Activated T-cell treated with anti-CD3 and anti-CD28 coated beads, Interleukin-2, amount 50 U/mL, for 72 hours (primary cell): ENCODE measurements at places on chromosomes 6 and 20. TPM values are rescaled to one million over a fixed set of nuclear protein-coding genes. Genes with fewer than 3 reads are reported as not detected.
A peak's percentile ranks its signal among the peaks of the same experiment; 100 is the strongest.

The MUC21 gene
- total RNA-seq: not detected

The RGS17 gene
- not detected for total RNA-seq

The DYNLT2 gene
- 2.7 TPM for total RNA-seq

The IMPG1 gene
- total RNA-seq: not detected

The PPIL6 gene
- 0.56 TPM for total RNA-seq

The SLC12A5 gene
- 1.2 TPM for total RNA-seq

The SAMD10 gene
- 54.6 TPM for total RNA-seq

The OXT gene
- 1.2 TPM for total RNA-seq

The PPP1R16B gene
- 143 TPM for total RNA-seq

The DEFB132 gene
- total RNA-seq: not detected

The TRIM15 gene
- total RNA-seq: 0.95 TPM

The RFX6 gene
- total RNA-seq: not detected

The ABCC10 gene
- total RNA-seq: 36.4 TPM

The WDR46 gene
- total RNA-seq: 46.6 TPM

- no peak for DNase-seq
- peaks cover 2% of the 10 kb centered on the region for H3K36me3 ChIP-seq
- no peak overlapping the region for H3K27ac ChIP-seq
- H3K27me3 ChIP-seq: peaks cover 22% of the 10 kb centered on the region
These were observed 242.7 kb downstream of the CLIC5 start for GRCh38 chr6:45772886-45773495.

- no peak overlapping the region for H3K27ac ChIP-seq
- H3K36me3 ChIP-seq: peaks cover 18% of the 10 kb centered on the region
- no peaks in the 10 kb centered on the region for H3K27me3 ChIP-seq
- no peak overlapping the region for H3K4me3 ChIP-seq
- DNase-seq: no peak
These were observed 155.0 kb downstream of the RNGTT start for GRCh38 chr6:88808381-88808780.

- no peaks in the 10 kb centered on the region for H3K27me3 ChIP-seq
- peaks cover 21% of the 10 kb centered on the region for H3K4me1 ChIP-seq
These were observed 25.1 kb downstream of the GLP1R start for GRCh38 chr6:39073471-39074355.

GRCh38 chr20:19433371-19434350 lies 221.2 kb downstream of the SLC24A3 start:
- H3K4me3 ChIP-seq: no peak overlapping the region
- H3K4me1 ChIP-seq: no peaks in the 10 kb centered on the region
- no peaks in the 10 kb centered on the region for H3K27me3 ChIP-seq

GRCh38 chr6:73774311-73774774 lies 78.3 kb downstream of the CD109 start:
- H3K27me3 ChIP-seq: no peaks in the 10 kb centered on the region
- DNase-seq: no peak
- no peaks in the 10 kb centered on the region for H3K4me1 ChIP-seq
- no peak overlapping the region for H3K27ac ChIP-seq
- no peak overlapping the region for H3K4me3 ChIP-seq
- H3K36me3 ChIP-seq: peaks cover 2% of the 10 kb centered on the region

DNA sequence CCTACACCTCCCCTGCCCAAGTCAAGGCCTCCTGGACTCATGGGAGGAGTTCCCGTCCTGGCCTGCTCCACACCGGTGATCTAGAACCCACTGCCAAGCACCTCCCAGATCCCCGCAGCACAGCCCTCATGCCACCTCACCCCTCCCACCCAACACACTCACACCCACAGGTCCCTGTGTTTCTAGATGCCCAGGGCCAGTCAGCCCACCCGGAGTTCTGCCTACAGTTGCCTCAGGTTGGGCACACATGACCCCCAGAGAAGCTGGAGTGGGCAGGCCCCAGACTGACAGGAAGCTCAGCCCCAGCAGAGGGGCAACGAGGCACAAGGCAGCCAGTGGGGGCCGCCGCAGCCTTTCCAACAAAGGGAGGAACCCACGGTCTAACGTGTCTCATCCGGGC lies 29.6 kb downstream of the RRBP1 start:
- peaks cover 8% of the 10 kb centered on the region for H3K4me1 ChIP-seq
- no peak overlapping the region for H3K27ac ChIP-seq
- H3K4me3 ChIP-seq: no peak overlapping the region
- H3K27me3 ChIP-seq: no peaks in the 10 kb centered on the region

DNA sequence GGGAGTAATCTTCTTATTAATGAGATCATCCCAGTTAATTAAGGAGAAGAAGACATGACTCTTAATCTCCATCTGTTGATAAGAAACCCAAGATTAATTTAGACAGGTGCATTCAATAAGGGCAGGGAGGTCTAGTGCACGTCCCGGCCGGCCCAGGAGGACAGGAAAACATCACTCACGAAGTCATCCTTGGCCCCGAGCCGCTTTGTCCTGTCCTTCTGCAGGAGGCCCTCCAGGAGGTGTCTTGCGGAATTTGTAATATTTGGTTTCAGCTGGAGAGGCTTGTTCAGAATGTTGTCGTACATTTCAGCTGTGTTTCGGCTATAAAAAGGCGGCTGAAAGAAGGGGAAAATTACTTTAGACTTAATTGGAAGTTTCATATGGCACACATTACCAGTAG lies 118.4 kb upstream of the SLC2A12 start:
- H3K4me1 ChIP-seq: peaks cover 38% of the 10 kb centered on the region
- peaks cover 12% of the 10 kb centered on the region for H3K36me3 ChIP-seq
- DNase-seq: no peak
- peak overlapping the region; percentile 98 for H3K27ac ChIP-seq
- H3K4me3 ChIP-seq: peak overlapping the region; percentile 53

DNA sequence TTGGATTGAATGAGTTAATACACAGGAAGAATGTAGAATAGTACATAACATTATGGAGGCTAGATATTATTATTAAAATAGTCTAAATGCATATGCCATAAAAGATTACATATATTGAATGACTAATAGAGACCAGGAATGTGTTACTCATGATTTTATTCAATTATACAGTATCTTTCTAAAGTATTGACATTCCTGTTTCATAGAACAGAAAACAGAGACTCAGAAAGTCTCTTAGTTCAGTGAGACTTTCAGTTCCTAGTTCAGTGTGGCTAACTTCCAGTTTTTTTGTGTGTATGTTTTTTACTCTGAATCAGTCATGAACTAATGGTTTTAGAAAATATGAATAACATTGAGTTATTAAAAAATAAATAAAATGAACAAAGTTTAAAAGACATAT lies 34.6 kb upstream of the TMEM244 start:
- DNase-seq: no peak
- H3K27me3 ChIP-seq: no peaks in the 10 kb centered on the region
- no peak overlapping the region for H3K4me3 ChIP-seq
- peaks cover 2% of the 10 kb centered on the region for H3K4me1 ChIP-seq

DNA sequence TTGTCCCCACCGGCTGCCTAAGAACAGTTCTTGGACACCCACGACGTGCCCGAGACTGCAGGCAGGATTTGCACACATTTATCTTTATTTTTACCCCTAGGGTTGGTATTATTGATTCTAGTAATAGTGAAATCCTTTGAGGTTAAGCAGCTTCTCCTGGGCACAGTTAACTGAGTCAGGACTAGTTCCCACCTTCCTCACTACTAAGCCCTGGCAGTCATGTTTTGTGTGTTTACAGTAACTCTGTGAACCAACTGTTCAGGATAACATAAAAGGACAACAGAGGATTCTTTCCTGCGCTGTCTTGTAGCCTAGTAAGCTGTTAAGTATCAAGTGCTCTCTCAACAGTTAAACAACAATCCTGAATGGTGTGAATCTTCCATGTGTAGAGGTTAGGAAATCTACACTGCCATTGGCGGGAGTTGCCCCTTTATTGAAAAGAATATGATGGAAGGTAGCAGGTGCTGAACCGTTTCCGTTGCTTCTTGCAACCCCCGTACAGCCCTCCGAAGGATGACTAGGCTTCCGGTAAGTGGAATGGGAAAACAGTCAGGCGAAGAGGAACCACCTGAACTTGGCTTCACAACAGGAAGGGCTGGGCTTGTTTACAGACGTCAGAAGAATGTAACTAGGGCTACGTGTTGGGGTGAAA lies 979 bp upstream of the SOD2 start:
- peaks cover 9% of the 10 kb centered on the region for H3K36me3 ChIP-seq
- peak overlapping the region; percentile 97 for H3K4me3 ChIP-seq
- H3K27me3 ChIP-seq: no peaks in the 10 kb centered on the region
- H3K4me1 ChIP-seq: peaks cover 40% of the 10 kb centered on the region
- H3K27ac ChIP-seq: peak overlapping the region; percentile 98

- peaks cover 4% of the 10 kb centered on the region for H3K4me1 ChIP-seq
- no peak overlapping the region for H3K4me3 ChIP-seq
- H3K27me3 ChIP-seq: no peaks in the 10 kb centered on the region
- H3K27ac ChIP-seq: no peak overlapping the region
These were observed 43.9 kb downstream of the SRC start for GRCh38 chr20:37389844-37390275.

- DNase-seq: no peak
- no peak overlapping the region for H3K27ac ChIP-seq
- H3K27me3 ChIP-seq: peaks cover 4% of the 10 kb centered on the region
- H3K4me3 ChIP-seq: no peak overlapping the region
These were observed 91.3 kb downstream of the FRK start for GRCh38 chr6:115969207-115969929.

DNA sequence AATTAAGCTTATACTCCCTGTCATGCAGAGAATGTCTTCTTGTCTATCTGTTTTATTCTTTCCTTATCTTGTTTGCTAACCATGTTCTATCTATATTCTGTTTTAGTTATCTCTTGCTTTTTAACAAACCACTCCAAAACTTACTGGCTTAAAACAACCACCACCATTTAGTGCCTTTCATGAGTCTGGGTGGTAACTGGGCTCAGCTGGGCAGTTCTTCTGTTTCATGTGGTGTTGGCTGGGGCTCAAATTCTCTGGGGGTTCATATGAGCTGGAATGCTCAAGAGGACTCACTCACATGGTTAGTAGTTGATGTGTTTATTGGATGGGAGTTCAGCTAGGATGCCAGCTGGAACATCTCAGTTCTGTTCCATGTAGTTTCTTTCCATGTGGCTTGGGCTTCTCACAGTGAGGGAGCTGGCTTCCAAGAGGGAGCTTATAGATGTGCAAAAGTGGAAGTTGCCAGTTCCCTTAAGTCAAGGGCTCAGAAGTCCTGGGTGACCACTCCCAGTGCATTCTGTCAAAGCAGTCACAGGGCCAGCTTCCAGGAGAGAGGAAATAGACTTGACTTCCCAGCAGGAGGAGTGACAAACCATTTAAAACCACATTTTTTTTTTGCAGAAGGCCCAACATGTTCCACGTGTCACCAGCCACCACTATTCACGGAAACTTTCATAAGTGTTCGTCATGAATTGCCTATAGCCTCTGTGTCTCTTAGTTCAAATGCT lies 70.4 kb downstream of the PLCB4 start:
- H3K27ac ChIP-seq: no peak overlapping the region
- H3K36me3 ChIP-seq: no peaks in the 10 kb centered on the region
- DNase-seq: no peak
- no peaks in the 10 kb centered on the region for H3K4me1 ChIP-seq

DNA sequence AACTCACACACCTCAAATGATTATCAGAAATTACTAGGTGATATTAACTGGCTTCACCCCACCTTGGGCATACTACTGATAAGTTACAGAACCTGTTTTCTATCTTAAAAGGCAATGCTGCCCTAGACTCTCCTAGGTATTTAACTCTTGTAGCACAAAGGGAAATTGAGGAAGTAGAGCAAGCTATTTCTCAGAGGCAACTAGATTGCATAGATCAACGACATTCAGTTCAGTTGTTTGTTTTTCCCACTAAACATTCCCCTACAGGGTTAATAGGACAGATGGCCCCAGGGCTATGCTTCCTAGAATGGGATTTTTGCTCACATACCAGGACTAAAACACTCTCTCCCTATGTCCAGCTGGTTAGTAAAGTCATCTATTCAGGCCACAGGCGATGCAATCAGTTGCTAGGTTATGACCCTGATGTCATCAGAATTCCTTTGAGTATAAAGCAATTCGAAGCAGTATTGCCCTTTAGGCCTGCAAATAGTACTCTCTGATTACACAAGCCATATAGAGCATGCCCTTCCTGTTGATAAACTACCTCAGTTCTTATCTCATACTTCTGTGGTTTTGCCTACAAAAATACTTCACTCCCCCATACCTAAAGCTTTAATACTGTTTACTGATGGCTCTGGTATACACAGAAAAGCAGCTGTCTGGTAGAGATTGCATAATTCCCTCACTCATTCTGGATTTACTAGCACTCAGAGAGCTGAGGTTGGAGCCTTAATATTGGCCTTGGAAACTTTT lies 67.4 kb upstream of the ASCC3 start:
- H3K4me1 ChIP-seq: no peaks in the 10 kb centered on the region
- H3K27me3 ChIP-seq: peaks cover 8% of the 10 kb centered on the region
- no peak overlapping the region for H3K4me3 ChIP-seq
- H3K27ac ChIP-seq: no peak overlapping the region
- no peak for DNase-seq
- no peaks in the 10 kb centered on the region for H3K36me3 ChIP-seq

GRCh38 chr6:110337486-110337885 lies 20.7 kb downstream of the METTL24 start:
- H3K4me1 ChIP-seq: peaks cover 5% of the 10 kb centered on the region
- no peak for DNase-seq
- H3K27ac ChIP-seq: no peak overlapping the region
- H3K36me3 ChIP-seq: no peaks in the 10 kb centered on the region
- H3K27me3 ChIP-seq: peaks cover 7% of the 10 kb centered on the region

DNA sequence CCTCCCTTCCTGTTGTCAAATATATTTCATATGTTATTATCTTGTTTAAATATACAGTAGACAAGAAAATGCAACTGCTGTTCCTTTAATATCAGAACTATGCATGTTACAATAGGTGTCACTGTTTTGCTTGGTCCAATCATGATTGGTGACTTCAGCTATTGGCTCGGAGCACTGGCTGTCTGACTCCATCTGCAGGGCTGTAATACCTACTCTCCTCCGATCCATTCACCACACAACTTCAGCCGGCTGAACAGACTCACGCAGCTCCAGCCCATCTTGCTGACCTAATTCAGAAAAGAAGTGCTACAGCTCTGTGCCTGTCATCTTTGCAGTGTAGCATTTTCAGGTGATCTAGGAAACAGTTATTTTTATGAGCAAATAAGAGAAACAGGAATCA lies at the start of gene BTBD3:
Gene BTBD3, plus strand, starts transcription at position 231 of the 400 bp plus-strand sequence. CDS start 383 bp downstream, outside the sequence.
- H3K27me3 ChIP-seq: no peaks in the 10 kb centered on the region
- H3K27ac ChIP-seq: no peak within 1 kb of the TSS
- no peak within 1 kb of the TSS for H3K4me3 ChIP-seq
- no peaks in the 10 kb centered on the region for H3K4me1 ChIP-seq

DNA sequence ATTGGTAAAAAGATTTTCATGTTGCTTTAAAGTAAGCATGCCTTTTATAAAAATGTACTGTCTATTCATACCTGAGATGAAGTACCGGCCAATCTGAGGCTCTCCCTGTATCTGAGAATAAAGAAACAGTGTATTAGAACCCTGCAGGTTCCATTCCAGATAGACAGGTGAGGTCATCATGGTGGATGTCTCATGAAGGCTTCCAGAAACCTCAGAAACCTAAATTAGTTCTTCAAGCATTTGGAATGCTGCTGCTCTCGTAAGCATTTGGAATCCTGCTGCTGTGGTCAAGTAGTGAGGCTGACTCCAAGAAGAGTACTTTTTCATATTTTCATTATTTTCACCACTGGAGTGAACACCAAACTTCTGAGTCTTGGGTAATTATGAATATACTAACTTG lies 642.3 kb downstream of the MAFB start:
- no peak overlapping the region for H3K4me3 ChIP-seq
- DNase-seq: no peak
- H3K27me3 ChIP-seq: no peaks in the 10 kb centered on the region
- no peak overlapping the region for H3K27ac ChIP-seq
- H3K4me1 ChIP-seq: no peaks in the 10 kb centered on the region

GRCh38 chr6:2396042-2396657 lies 150.7 kb upstream of the GMDS start:
- no peaks in the 10 kb centered on the region for H3K36me3 ChIP-seq
- no peak for DNase-seq
- no peak overlapping the region for H3K27ac ChIP-seq
- no peaks in the 10 kb centered on the region for H3K27me3 ChIP-seq
- no peaks in the 10 kb centered on the region for H3K4me1 ChIP-seq
